Stimulated activated CD4-positive, alpha-beta T cell treated with anti-CD3 and anti-CD28 coated beads, Interleukin-1b, Interleukin-23, amount 100 ng/mL, for 1 hour (primary cell): ENCODE measurements at places on chromosomes 13 and 19.
A peak's percentile ranks its signal among the peaks of the same experiment; 100 is the strongest.

- no peak for DNase-seq
These were observed 236.3 kb downstream of the SLC7A1 start for GRCh38 chr13:29359181-29359580.

DNA sequence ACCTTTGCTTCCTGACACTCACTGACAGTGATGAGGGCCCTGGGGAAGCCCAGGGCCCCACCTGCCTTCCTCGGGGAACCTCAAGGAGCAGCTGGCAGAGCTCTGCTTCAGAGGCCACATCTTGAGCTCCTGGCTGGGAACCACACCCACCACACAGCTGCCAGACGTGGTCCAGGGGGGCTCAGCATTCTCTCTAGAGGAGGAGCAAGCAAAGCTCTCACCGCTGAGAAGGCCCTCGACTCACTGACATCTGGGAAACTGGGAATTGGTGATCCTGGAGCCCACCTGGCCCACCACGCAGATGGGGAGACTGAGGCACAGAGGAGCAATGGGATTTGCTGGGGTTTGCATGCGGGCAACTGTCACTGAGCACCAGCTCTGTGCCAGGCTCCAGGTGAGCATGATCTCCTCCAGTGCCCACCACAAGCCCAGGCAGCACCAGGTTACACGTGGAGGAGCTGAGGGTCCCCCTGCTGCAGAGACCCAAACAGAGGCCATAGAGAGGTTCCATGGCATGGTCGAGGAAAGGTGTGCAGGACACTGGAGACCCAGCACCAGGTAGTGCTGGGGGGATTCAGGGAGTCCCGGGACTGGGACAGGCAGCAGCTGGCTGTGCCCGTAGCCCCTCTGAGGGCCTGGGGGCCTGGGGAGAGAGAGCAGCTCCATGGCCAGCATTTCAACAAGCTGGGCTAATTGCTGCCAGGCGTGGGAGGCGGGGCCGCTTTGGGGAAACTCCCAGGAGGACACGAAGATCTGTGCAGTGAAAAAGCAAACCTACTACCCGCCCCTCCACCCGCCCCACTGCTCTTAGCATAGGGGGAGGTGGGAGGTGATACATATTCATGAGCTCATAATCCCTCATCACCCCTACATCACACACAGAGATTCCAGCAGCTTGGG lies 33.4 kb downstream of the PEPD start:
- no peak for DNase-seq

- no peak for DNase-seq
These were observed 235.2 kb downstream of the KLF5 start for GRCh38 chr13:73293913-73294523.

- no peak for DNase-seq
These were observed 30.4 kb upstream of the TIMM44 start for GRCh38 chr19:7973883-7974282.

GRCh38 chr13:36259361-36260137 lies 38.1 kb downstream of the CCDC169 start:
- no peak for DNase-seq

DNA sequence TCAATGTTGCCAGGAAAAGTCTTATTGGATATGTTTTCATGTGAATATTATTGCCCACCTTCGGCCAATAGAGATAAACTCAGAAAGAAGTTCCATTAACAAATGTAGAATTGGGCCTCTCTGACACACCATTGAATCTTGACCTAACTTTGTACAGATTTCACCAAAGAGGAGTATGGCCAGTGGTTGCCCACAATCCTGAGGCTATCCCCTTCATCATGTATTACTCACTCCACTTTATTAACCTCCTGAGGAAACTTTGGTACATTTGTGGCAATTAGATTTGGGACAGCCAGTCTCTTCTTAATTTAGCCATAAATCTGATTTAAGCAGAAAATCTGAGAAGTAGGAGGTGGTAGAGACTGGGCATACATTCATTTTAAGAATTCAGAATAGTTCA lies 53.3 kb upstream of the POSTN start:
- no peak for DNase-seq

- DNase-seq, result no peak
These were observed 148.9 kb downstream of the USP12 start for GRCh38 chr13:27022571-27023311.

GRCh38 chr19:33863436-33863835 lies 66.8 kb downstream of the KCTD15 start:
- no peak for DNase-seq

GRCh38 chr13:73059460-73060250 lies 850 bp downstream of the KLF5 start:
- DNase-seq, result peak; percentile 7
